ENCODE measurements at places on chromosomes 5 and 9. TPM values are rescaled to one million over a fixed set of nuclear protein-coding genes. Genes with fewer than 3 reads are reported as not detected.

Gene ZSWIM6
- 4.3 TPM for total RNA-seq

Gene ANKDD1B
- total RNA-seq: not detected

Gene TMEM250
- total RNA-seq: 20.7 TPM

Gene PANK3
- total RNA-seq: 45.1 TPM

Gene ACOT12
- total RNA-seq: not detected

Gene ZBTB6
- 8.0 TPM for total RNA-seq

Gene HK3
- total RNA-seq: not detected

Gene LECT2
- total RNA-seq: not detected

Gene SLC36A3
- total RNA-seq: not detected

Gene FOXD4L3
- total RNA-seq: not detected

GRCh38 chr9:109132567-109133021 lies 12.8 kb upstream of the TMEM245 start:
- DNase-seq: no peak
- H3K4me3 ChIP-seq: no peak overlapping the region

DNA sequence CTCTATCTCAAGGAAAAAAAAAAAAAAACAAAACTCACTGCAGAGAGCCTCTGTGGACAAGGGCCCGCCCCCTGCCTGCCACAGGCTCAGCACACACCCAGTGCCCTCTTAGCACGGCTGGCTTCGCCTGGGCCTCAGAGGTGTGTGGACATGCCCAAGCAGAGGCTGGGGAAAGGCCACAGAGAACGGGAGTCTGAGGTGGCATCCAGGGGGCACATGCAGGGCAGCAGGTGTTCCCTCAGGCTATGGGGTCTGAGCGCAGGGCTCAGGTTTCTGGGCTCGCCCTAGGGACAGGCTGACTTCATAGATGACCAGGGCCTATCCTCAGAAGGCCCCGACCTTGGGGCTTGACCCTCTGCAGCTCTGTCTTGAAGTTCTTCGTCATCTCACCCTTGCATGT lies 138.7 kb downstream of the ZNF354C start:
- H3K36me3 ChIP-seq: no peaks in the 10 kb centered on the region
- no peaks in the 10 kb centered on the region for H3K4me1 ChIP-seq
- no peak overlapping the region for H3K27ac ChIP-seq
- no peak overlapping the region for H3K4me3 ChIP-seq

GRCh38 chr9:89687848-89688247 lies 83.0 kb downstream of the GADD45G start:
- no peaks in the 10 kb centered on the region for H3K36me3 ChIP-seq
- H3K4me1 ChIP-seq: peaks cover 8% of the 10 kb centered on the region
- H3K4me3 ChIP-seq: no peak overlapping the region
- DNase-seq: no peak
- no peak overlapping the region for H3K27ac ChIP-seq

DNA sequence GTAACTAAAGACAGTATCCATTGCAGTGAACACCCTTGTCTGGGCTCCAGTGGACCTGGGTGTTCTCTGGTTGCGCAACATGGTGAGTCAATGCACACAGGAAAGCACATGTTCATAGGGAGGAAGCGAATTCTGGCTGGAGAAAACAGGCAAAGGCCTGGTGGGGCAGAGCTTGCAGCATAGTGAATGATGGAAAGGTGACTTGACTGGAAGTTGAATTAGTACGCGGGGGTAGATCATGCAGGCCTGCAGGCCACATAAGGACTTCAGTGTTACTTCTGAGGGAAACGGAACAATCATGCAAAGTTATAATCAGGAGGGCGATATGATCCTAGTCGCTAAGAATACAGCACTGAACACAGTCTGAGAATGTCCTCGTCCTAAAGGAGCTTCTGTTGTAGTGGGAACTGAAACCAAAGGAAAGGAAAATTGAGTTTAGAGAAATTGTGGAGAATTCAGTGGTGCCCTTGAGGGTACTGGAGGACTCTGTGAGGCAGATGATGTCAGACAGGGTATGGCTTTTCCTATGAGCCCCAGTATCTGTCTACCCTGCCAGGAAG lies 71.9 kb upstream of the RANBP3L start:
- no peak overlapping the region for H3K27ac ChIP-seq
- H3K27me3 ChIP-seq: peaks cover 2% of the 10 kb centered on the region
- no peaks in the 10 kb centered on the region for H3K4me1 ChIP-seq
- no peak overlapping the region for H3K4me3 ChIP-seq
- DNase-seq: no peak
- no peaks in the 10 kb centered on the region for H3K36me3 ChIP-seq

GRCh38 chr5:146770546-146770945 lies 108.0 kb downstream of the PPP2R2B start:
- H3K36me3 ChIP-seq: no peaks in the 10 kb centered on the region
- peaks cover 3% of the 10 kb centered on the region for H3K4me1 ChIP-seq
- H3K27ac ChIP-seq: no peak overlapping the region

- H3K4me1 ChIP-seq: peaks cover 19% of the 10 kb centered on the region
- H3K27me3 ChIP-seq: peaks cover 3% of the 10 kb centered on the region
- peak overlapping the region; percentile 70 for H3K27ac ChIP-seq
Measured at GRCh38 chr9:115035841-115036612, 81.9 kb downstream of the TNC start.

GRCh38 chr9:88783711-88784083 lies 207.6 kb upstream of the S1PR3 start:
- no peak for DNase-seq
- H3K4me3 ChIP-seq: no peak overlapping the region
- H3K27ac ChIP-seq: no peak overlapping the region
- peaks cover 6% of the 10 kb centered on the region for H3K27me3 ChIP-seq
- no peaks in the 10 kb centered on the region for H3K4me1 ChIP-seq

GRCh38 chr9:108310202-108310601 lies 545.6 kb downstream of the ACTL7B start:
- H3K27me3 ChIP-seq: no peaks in the 10 kb centered on the region
- no peak overlapping the region for H3K27ac ChIP-seq
- no peak overlapping the region for H3K4me3 ChIP-seq
- H3K36me3 ChIP-seq: no peaks in the 10 kb centered on the region

- H3K27me3 ChIP-seq: no peaks in the 10 kb centered on the region
- H3K4me1 ChIP-seq: peaks cover 44% of the 10 kb centered on the region
- no peak for DNase-seq
- no peaks in the 10 kb centered on the region for H3K36me3 ChIP-seq
Measured at GRCh38 chr5:98942847-98943246, 14.0 kb upstream of the CHD1 start.

Data from activated naive CD4-positive, alpha-beta T cell treated with anti-CD3 and anti-CD28 coated beads for 36 hours (primary cell).